ENCODE measurements at places on chromosomes 7 and 10. TPM values are rescaled to one million over a fixed set of nuclear protein-coding genes. Genes with fewer than 3 reads are reported as not detected.

KCNH2 gene
- total RNA-seq: not detected

FASTK gene
- total RNA-seq: 94.2 TPM

PPP1R17 gene
- not detected for total RNA-seq

TLX1 gene
- not detected for total RNA-seq

RNLS gene
- total RNA-seq: not detected

PILRA gene
- total RNA-seq: 0.45 TPM

C10orf53 gene
- not detected for total RNA-seq

CHPF2 gene
- total RNA-seq: 40.2 TPM

ITIH5 gene
- 2.0 TPM for total RNA-seq

C10orf67 gene
- total RNA-seq: not detected

VSIR gene
- 7.4 TPM for total RNA-seq

PCBD1 gene
- total RNA-seq: 28.9 TPM

MALRD1 gene
- 0.11 TPM for total RNA-seq

LZTS2 gene
- total RNA-seq: 100 TPM

CPA1 gene
- not detected for total RNA-seq

AEBP1 gene
- total RNA-seq: 46.1 TPM

ARHGAP19 gene
- total RNA-seq: 11.8 TPM

GIMAP7 gene
- total RNA-seq: not detected

GPR37 gene
- 3.3 TPM for total RNA-seq

VGF gene
- total RNA-seq: 338 TPM

ZKSCAN5 gene
- total RNA-seq: 12.2 TPM

DIP2C gene
- 4.6 TPM for total RNA-seq

ZSWIM8 gene
- 41.4 TPM for total RNA-seq

NXPH1 gene
- not detected for total RNA-seq

OLAH gene
- not detected for total RNA-seq

PLAC9 gene
- not detected for total RNA-seq

KAT6B gene
- total RNA-seq: 17.0 TPM

TNKS2 gene
- total RNA-seq: 17.1 TPM

MAGI2 gene
- 3.5 TPM for total RNA-seq

PSD gene
- total RNA-seq: 0.11 TPM

ZRANB1 gene
- 17.2 TPM for total RNA-seq

TSPAN15 gene
- 1.2 TPM for total RNA-seq

GNAT3 gene
- total RNA-seq: not detected

HBP1 gene
- 36.3 TPM for total RNA-seq

PLPP4 gene
- 3.2 TPM for total RNA-seq

NODAL gene
- total RNA-seq: not detected

ITGA8 gene
- 0.03 TPM for total RNA-seq

CRTAC1 gene
- total RNA-seq: not detected

FGL2 gene
- total RNA-seq: not detected
